Spleen (tissue), 13 donors: ENCODE measurements at places on chromosomes 1 and 21. TPM values are rescaled to one million over a fixed set of nuclear protein-coding genes. Genes with fewer than 3 reads are reported as not detected.

The PARK7 gene
- total RNA-seq: 160 TPM

DNA sequence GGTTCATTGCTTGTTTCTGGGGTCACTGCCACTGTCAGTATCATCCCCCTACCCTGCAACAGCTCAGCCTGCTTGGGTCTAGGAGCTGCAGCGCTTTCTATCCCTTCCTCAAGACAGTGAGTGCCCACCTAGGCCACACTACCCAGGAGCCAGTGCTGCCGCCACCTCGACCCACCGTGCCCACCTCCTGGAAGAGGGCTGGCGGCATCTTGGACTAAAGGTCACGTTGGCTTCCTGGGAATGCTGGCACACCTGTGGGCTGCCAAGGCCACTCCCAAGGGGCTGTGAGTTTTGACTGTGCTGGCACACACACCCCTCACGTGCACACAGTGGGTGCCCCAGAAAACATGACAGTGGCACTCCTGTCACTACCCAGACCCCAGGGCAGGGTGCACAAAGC, 22.1 kb downstream of the CRYAA start:
- no peak overlapping the region for H3K27ac ChIP-seq
- no peaks in the 10 kb centered on the region for H3K27me3 ChIP-seq
- H3K4me3 ChIP-seq: no peak overlapping the region
- no peaks in the 10 kb centered on the region for H3K36me3 ChIP-seq
- H3K4me1 ChIP-seq: peaks cover 30% of the 10 kb centered on the region

The GJB5 gene
- total RNA-seq: not detected

- H3K27ac ChIP-seq: no peak overlapping the region
- no peaks in the 10 kb centered on the region for H3K36me3 ChIP-seq
- no peaks in the 10 kb centered on the region for H3K4me1 ChIP-seq
- no peaks in the 10 kb centered on the region for H3K27me3 ChIP-seq
- no peak for DNase-seq
- H3K4me3 ChIP-seq: no peak overlapping the region
Observed at GRCh38 chr1:34127006-34128000, 37.7 kb downstream of the CSMD2 start.

DNA sequence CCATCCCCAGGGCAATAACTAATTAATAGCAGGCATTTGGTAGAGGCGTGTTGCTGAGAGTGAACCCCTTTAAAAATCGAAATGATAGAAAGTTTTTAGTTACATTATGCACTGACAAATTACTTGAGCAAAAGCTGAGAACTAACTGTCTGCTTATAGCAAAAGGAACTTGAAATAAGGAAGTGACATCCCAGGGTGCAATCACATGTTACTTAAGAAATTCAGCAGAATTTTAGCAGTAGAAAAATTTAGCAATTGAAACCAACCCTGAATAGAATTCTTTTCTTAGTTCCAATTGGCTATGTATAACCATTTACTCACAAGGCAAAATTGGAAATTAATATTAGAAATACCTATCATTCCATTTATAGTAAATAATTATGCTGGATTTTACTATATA, 139.5 kb upstream of the SAMSN1 start:
- no peaks in the 10 kb centered on the region for H3K27me3 ChIP-seq
- DNase-seq: no peak
- H3K27ac ChIP-seq: no peak overlapping the region
- peaks cover 62% of the 10 kb centered on the region for H3K4me1 ChIP-seq
- no peaks in the 10 kb centered on the region for H3K36me3 ChIP-seq

DNA sequence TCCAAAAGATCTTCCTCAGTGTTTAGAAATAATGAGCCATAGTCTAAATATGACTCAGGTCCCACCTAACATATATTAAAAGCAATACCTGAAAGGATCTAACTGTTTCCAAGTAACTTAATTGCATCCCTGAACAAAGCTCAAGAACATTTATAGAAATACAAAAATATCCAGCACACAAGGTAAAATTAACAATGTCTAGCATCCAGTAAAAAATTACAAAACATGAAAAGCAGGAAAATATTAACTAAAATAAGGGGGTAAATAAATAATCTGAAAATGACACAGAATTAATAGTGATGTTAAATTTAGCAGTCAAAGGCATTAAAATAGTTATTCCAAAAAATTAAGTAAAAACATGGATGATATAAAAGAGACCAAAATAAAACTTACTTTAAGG, 21.3 kb upstream of the VANGL1 start:
- H3K27ac ChIP-seq: no peak overlapping the region
- no peaks in the 10 kb centered on the region for H3K36me3 ChIP-seq
- no peaks in the 10 kb centered on the region for H3K27me3 ChIP-seq
- no peak overlapping the region for H3K4me3 ChIP-seq
